ENCODE measurements at places on chromosomes 2 and 18.

- DNase-seq = no peak
Measured at GRCh38 chr2:42118754-42119569, 50.2 kb upstream of the EML4 start.

DNA sequence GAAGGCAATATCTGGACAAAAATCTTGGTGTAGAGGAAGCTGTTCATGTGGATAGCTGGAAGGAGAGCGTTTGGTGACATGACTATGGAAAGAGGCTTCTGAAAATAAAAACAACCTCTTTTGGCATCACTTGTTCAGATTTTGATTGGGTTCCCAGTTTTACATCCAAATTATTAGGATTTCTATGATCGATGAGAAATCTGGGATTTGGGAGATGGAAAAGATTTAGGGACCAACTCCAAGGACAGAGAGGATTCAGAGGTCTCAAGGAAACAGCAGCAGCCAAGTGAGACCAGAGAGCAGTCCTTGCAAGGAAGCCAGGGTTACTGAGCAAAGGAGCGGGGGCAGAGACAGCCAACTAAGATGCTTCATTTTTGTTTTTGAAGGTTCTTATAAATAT is 441.7 kb downstream of the TRIB2 start:
- DNase-seq = no peak

DNA sequence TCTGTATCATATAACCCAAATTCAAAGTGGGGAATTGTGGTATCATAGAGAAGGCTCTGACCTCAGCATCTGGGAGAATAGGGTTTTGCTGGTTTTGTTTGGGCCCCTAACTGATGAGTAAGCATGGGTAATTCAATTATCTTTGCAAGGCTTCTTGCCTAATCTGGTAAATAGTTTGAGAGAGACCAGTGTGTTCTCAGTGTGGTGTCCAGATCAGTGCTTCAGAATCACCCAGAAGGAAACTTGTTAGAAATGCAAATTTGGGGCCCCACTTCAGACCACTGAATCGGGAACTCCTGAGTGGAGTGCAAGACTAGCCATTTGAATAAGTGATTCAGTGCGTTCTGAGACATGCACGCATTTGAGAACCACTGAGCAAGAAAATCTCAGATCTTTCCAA is 282.7 kb downstream of the EPHA4 start:
- no peak for DNase-seq

GRCh38 chr2:176461098-176461808 is 192.0 kb downstream of the MTX2 start:
- DNase-seq = no peak

- DNase-seq = no peak
Measured at GRCh38 chr2:199659207-199659606, 191.8 kb downstream of the FTCDNL1 start.

DNA sequence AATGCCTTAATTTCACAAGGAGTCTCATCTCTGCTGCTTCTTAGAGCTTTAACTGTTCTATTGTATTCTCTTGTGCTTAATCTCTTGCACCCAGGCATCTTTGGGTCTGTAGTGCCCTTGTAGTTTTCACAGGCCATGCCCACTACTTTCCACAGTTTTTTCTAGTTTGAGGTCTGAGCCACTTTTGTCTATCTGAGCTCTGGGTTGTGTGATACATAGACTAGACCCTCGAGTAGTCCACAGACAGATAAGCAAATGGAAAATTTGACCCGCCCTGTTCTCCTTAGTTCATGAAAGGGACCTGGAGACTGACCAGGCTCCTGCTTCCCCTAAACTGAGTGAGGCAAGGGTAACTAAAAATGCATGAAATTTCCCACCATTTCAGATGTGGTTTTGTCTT is 466.8 kb upstream of the ZEB2 start:
- DNase-seq = no peak

DNA sequence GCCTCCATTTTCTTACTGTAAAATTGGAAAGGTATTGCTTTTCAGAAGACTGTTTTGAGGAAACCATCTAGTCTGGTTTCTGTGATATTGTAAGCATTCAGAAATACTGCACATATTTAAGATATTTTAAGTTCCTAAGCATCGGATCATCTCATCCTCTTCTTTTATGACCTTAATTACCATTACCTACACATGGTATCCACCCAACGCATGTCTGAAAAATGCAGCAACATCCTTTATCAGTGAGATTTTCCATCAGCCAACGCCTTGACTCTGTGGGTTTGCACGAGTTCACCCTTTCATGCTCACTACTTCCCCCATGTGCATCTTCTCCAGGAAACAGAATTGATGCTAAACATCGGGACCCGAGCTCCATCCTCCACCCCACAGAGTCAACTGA is 84.3 kb downstream of the COL4A4 start:
- no peak for DNase-seq

GRCh38 chr2:172860336-172860707 is 124.7 kb downstream of the RAPGEF4 start:
- DNase-seq = no peak

- DNase-seq = no peak
Measured at GRCh38 chr2:29526587-29527586, 394.5 kb downstream of the ALK start.

DNA sequence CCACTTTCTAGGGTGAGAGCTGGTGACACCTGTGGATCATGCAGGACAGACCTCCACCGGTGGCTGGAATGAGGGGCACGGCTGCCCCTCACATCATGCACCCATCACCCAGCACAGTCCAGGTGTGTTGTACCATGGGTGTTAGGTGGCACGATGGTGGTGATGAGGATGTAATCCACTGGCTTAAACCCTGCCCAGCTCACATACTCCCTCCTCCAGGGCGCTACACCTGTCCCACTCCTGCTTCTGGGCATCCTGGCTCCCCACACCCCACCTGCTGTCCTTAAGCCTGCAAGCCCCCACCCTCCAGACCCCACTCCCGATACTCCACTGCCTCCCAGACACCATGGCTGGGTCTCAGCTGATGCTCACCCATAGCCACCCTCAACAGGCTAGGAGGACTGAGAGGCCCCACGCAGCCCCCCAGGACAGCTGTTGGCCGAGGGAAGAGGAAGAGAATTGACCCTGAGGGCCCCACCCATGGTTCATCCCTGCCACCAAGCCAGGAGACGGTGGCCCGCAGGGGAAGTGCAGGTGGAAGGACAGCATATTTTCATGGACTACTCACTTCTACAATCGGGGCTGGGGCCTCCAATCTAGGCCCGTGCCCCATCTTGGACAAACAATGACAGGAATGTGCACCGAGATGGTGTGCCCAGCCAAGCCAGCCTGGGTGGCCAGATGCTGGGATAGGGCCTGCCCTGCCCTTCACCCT is 34.3 kb downstream of the MAL start:
- DNase-seq = no peak

- DNase-seq = no peak
Measured at GRCh38 chr18:79560042-79560860, 119.4 kb upstream of the CTDP1 start.

DNA sequence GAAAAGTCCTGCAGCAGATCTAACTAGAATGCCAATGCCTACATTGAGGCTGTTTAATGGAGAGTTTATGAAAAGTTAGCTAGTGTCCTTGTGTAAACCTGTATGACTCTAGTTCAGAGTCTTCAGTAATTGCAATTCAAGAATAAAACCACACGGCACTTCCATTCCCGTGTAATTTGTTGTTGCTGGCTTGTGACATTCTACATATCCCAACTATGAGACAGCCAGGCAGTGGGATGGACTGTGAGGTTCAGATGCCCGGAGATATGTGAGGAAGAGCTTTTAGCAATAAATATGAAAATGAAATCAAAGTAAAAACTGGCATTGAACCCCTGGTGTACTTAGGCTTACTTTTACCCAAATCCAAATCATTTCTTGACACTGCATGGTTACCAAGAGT is 263.4 kb downstream of the NEDD4L start:
- no peak for DNase-seq

GRCh38 chr2:156379071-156379470 is 46.5 kb upstream of the NR4A2 start:
- DNase-seq = no peak

GRCh38 chr2:62197925-62198633 is 2.2 kb downstream of the B3GNT2 start:
- no peak for DNase-seq

DNA sequence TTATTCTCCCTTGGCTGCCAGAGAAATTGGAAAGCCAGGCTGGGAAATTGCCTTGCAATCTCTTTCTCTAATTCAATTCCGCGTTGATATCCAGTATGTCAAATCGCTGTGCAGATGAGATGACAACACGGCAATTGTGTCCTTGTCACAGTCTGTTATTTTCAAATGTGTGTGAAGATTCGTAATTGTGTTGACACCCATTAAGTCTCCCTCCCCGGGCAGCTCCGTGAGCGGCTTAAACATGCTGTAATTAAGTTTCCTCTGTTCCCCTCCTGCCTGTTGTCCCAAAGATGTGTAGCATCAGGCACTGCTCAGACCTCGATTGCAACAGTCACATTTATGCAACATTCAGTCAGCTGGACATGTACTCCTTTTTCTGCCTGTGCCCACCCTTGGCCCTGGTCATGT is 209.5 kb downstream of the LPIN1 start:
- DNase-seq = no peak

GRCh38 chr2:37326866-37327634 is 2.4 kb upstream of the PRKD3 start:
- DNase-seq = no peak

GRCh38 chr2:42788882-42789281 is 3.5 kb downstream of the HAAO start:
- DNase-seq = no peak

DNA sequence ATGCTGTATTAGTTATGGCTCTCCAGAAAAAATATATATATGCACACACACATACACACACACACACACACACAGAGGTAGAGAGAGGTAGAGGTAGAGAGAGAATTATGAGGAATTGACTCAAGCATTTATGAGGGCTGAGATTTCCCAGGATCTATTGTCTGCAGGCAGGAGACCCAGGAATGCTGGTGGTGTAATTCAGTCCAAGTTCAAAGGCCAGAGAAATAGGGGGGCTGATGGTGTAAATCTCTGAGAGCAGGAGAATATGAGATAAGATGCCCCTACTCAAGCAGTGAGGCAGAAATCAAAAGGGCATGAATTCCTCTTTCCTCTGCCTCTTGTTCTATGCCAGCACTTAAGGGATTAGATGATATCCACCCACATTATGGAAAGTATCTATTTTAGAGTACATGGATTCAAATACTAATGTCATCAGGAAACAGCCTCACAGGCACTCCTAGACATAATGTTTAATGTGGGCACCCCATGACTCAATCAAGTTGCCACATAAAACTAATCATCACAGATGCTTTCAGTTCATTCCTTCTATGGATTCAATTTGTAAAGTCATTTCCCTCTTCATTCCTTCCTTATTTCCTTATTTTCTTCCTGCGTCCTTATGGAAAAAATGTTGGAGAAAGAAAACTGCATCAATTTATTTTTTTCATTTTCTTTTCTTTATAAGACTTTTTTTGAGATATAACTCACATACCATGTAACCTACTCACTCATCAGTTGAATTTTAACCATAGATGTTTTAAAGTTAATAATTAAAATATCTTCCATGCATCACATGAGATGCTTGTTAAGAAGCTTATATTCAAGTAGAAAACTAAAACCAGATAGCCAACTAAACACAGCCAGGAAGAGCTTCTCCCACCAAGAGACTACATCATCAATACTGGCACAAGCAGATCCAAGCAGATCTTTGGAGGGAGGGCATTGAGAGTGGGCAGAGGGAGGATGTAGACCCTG is 406.2 kb downstream of the MBD2 start:
- DNase-seq = no peak

- no peak for DNase-seq
Measured at GRCh38 chr2:45821558-45822271, 170.2 kb downstream of the PRKCE start.

DNA sequence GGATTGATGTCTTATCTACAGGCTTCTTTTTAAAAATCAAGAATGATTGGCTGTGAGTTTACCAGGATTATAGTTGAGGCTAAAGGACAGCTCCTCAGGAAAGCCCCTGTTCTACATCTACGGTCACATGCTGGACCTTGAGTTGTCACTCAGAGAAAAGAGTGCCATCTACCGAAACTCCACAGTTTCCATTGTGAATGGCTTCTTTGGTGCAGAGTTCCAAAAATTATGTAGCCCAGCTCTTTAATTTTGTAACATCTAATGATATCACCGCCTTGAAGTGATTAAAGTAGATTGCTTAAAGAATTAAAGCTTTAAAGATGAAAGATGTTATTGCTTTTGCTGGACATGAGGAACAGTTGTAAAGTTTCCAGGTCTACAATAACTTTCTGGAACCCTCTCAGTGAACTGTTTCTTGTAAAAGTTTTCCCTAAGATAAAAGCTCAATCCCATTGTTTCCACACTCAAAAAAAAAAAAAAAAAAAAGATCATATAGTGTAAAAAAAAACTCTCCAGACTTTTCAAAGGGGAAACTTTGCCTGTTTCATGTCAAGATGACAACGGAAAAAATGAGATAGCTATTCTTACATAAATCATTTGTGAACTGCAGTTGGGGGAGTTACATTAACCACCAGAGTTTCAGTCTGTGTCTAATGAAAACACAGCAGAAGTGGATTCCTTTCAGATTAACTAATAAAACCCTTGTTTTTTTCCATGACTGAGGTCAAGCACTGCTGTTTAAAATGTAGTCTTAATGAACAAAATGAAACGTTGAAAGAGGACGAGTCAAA is 4.3 kb downstream of the COL3A1 start:
- DNase-seq = no peak

GRCh38 chr2:161839926-161840325 is 215.7 kb downstream of the SLC4A10 start:
- DNase-seq = no peak

GRCh38 chr18:61322265-61322873 is 10.9 kb upstream of the CDH20 start:
- peak; percentile 22 for DNase-seq

GRCh38 chr2:231810905-231811304 is 24.7 kb downstream of the COPS7B start:
- DNase-seq = no peak

GRCh38 chr2:213121690-213122089 is 29.7 kb downstream of the IKZF2 start:
- no peak for DNase-seq

DNA sequence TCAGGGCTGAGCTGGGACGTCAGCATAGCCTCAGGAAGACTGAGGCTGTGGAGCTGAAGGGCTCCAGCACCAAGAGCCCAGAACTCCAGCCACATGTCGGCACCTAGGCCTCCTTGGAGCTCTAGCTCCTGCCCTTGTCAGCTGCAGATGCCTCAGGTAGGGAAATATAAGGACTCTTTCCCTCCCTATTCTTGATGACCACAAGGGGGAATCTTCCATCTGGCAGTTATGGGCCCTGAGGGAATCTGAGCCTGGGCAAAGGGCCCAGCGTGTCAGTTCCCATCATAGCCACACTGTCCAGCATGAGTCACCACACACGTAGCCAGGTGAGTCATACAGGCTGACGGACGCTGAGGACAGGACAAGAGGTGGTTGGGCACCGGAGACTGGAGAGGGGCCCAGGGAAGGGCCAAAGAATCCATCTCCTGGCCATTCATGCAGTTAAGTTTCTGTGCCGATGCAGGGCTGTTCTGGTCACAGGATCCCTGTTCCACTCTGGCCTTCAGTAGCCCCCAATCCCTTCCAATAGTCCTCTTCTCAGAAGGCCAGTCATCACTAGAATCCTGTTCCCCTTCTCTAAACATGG is 1.8 kb downstream of the MPV17 start:
- no peak for DNase-seq

All from GM18507 (cell line).